ENCODE measurements at places on chromosomes 12 and 14.

DNA sequence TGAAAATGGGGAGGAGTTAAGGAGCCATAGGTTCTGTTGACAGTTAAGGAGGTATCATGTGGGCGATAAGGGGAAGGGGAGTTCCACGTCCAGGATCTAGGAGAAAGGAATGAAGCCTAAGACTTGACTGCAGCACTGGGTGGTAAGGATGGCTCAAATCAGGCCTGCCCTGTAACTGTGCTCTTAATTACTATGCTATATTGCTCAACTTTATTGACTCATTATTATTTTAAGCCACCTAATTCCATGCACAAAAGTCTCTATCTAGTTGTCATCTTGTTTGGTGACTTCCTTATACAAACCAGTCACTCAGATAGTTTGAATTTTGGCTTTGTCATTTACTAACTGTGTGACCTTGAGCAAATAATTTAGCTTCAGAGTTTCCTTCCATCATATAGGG is 242.1 kb upstream of the ARHGAP5 start:
- DNase-seq: no peak

DNA sequence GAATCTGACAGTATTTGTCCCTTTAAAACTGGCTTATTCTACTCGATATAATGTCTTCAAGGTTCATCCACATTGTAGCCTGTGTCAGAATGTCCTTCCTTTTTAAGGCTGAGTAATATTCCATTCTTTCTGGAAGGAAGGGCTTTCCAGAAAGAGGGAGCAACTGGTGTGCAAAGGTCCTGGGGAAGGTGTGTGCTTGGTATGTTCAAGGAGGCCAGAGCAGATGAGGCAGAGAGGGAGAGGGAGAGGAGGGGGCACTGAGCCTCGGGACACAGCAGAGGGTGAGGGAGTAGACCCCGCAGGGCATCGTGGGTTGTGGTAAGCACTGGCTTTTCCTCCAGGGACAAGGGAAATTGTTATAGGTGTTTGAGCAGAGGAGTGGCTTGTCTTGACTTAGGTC is 90.9 kb upstream of the NCOR2 start:
- no peak for DNase-seq

DNA sequence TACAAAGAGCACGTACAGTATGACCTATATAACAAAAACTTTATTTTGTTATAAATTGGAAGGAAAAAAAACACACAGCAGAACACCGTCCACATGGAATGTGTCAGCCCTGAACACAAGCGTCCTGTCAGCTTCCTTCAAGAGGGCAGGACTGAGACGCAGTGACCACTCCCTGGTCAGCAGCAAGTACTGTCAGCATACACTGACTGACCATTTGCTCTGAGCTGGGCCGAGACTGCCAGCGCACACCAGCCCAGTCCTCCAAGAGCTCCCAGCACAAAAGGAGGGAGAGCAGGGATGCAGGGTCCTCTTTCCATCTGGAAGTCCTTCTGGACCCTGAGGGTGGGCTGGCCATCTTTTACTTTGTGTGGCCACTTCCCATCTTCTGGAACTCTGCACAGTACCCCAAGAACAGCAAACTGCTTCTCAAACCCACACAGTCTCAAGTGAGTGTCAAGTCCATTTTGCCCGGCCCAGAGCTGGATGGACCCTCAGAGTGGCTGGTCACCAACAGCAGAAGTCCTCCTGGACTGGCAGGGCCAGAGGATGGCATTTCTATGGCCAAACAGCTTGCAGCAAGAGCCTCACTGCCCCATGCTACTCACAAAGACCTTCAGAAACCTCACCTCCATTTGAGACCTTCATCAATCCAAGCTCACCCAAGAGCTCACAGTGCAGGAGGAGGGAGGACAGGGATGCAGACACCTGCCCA is 11.7 kb downstream of the CCDC88C start:
- no peak for DNase-seq

DNA sequence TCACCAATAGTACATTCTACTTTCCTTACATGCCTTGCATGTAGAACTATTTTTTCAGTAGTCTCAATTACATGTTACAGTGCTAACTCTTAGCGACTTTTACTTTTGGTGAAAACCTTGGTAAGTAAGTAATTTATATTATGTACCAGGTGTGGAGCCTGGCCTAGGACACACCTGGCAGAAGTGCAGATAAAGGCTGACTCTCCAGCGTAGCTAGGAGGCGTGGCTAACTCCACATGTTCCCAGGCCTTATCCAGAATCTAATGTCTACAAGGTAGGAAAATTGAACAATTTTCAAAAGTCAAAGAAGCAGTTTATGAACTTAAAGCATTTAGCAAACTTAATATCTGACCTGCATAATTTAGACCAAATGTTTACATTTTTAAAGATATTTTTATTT is 157.4 kb downstream of the DHRS2 start:
- no peak for DNase-seq

DNA sequence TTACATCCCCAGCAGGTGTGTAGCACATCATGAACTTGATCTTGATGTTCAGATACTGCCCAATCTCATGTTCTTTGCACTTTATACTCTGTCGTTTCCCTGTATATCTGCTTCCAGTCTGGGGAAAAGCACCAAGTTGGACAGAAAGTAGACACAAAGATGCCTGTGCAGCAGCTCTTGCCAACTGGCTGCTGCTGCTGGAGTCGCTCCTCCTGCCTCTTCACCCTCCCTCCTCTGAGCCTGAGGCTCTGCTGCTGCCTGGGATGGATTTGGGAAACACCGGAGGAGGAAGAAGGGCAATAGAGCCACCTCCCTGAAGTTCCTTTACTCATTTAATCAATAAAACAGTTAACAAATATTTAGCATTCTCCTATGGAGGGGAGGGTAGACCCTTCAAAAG is 32.4 kb downstream of the ADCK1 start:
- no peak for DNase-seq

- no peak for DNase-seq
Measured at GRCh38 chr12:123143736-123144461, 7.0 kb downstream of the PITPNM2 start.

- no peak for DNase-seq
Measured at GRCh38 chr12:109740694-109741245, 27.1 kb downstream of the FAM222A start.

GRCh38 chr14:96055065-96055752 is 16.0 kb downstream of the C14orf132 start:
- DNase-seq: no peak

DNA sequence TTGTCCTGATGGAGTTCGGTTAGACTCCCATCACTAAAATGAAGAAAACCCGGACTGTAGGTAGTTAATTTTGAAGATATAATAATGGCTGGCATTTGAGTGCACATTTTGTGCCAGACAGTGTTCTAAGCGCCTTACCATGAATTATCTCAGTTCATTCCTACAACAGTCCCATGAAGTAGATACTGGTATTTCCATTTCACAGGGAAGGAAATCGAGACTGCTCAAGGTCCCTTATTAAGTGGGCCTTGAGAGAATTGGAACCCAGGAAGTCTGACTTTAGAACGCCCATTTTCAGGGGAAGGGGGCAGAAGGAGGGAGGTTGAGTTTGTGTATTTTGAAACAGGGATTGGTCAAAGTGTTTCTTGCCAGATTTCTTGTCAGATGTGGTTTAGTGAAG is 855 bp downstream of the MNAT1 start:
- no peak for DNase-seq

DNA sequence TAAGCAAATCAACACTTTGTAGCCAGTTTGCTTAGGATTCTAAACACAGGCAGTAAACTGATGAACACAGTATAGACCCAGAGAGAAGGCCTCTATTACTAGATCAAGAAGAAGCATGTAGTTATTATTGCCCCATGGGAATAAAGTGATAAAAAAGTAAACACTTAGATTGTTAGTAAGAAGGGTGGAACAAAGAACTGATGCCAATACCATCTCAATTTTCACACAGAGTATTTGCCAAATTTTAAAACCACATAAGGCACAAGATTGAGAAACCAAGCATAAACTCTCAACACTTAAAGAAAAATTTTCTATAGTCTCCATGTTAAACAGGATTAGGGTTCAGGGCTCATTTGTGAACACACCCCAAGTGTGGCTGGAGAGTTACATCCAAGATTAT is 77.0 kb upstream of the SYT1 start:
- DNase-seq: no peak

DNA sequence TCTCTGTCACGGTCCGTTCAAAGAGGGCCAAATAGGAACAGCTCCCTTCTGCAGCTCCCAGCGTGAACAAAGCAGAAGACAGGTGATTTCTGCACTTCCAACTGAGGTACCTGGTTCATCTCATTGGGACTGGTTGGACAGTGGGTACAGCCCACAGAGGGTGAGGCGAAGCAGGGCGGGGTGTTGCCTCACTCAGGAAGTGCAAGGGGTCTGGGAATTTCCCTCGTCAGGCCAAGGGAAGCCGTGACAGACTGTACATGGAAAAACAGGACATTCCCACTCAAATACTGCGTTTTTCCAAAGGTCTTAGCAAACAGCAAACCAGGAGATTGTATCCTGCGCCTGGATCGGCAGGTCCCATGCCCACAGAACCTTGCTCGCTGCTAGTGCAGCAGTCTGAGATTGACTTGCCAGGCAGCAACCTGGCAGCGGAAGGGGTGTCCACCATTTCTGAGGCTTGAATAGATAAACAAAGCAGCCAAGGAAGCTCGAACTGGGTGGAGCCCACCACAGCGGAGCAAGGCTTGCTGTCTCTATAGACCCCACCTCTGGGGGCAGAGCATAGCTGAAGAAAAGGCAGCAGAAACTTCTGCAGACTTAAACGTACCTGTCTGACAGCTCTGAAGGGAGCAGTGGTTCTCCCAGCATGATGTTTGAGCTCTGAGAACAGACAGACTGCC is 22.7 kb downstream of the SLC38A1 start:
- DNase-seq: no peak

All from stimulated activated CD8-positive, alpha-beta memory T cell treated with anti-CD3 and anti-CD28 coated beads, Interleukin-4, amount 100 ng/mL, for 1 hour (primary cell).